Activated T-helper 1 cell treated with Interleukin-2 at 50 U/mL for 16 hours (primary cell): ENCODE measurements at places on chromosomes 5 and 9.

DNA sequence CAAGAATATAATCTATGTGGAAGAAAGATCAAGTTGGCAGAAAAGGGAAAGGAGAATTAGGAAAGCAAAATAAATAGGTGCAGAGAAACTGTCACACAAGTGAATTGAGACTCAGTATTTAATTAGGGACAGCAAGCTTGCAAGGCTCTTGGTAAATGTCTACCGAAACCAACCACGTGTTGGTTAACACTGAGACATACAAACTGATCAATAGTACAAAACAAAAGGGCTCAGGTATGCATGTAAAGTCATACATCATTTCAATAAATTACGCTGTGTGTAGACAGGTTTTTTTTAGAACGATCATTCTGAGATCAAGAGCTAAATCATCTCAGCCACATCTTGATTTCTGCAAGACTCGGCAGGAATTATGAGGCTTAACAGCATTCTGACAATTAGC lies 225.4 kb downstream of the EBF1 start:
- no peak for DNase-seq

DNA sequence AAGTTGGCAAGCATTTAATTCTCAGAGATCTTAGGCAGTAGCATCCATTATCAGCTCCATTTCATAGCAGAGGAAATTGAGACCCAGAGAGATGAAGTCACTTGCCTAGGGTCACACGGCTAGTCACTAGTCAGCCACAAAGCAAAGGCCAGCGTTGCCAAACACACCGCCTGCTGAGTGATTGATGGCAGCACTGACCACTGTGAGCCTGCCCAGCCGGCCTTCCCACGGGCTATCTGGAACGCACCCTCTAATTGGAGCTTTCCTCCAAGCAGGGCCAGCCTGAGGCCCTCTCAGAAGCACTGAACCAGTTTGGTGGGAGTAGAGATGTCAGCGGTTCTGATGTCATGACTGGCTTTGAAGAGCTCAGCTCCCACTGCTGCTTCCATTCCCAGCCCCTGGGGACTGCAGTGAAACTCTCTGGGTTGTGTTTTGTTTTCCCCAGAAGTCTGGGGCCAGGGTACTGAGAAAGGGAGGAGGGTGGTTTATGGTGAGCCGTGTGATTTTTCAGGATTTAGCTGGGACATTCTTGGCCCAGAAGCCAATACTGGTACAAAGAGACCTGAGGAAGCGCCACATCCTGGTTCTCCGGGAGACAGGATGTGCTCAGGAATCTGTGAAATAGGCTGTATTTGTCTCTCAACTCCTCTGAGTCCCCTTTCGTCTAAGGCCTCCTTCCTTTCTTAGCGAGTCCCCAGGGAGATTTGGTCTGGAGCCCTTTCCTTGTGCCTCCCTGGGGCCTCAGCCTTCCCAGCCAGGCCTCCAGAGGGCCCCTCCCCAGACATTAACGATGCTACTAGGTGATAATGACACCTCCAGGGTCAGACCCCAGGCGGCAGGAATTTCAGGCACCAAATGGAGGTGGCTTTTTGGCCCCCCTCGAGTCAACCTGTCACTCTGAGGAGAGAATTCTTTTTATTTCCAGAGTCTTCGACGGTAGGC lies 44.5 kb downstream of the SPRY4 start:
- no peak for DNase-seq

DNA sequence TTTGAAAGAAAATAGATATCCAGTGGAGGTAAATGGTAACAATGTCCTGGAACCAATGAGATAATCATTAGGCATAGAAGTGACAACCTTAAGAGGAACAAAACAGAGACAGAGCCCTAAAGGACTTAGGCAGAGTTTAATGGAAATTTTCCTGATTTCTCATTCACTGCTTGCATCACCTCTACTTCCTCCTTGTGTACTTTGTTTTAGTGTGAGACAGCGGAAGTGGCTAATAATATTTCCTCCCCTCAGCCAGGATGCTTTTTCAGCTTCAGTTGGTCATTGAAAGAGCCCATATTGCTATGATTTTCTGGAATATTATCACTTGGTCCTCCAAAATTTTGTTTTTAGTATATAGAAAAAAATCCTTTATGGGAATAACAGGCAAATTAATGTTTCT lies 153.4 kb upstream of the MPDZ start:
- no peak for DNase-seq

- DNase-seq: no peak
These were observed 218.8 kb downstream of the PRR16 start for GRCh38 chr5:120682851-120683250.

DNA sequence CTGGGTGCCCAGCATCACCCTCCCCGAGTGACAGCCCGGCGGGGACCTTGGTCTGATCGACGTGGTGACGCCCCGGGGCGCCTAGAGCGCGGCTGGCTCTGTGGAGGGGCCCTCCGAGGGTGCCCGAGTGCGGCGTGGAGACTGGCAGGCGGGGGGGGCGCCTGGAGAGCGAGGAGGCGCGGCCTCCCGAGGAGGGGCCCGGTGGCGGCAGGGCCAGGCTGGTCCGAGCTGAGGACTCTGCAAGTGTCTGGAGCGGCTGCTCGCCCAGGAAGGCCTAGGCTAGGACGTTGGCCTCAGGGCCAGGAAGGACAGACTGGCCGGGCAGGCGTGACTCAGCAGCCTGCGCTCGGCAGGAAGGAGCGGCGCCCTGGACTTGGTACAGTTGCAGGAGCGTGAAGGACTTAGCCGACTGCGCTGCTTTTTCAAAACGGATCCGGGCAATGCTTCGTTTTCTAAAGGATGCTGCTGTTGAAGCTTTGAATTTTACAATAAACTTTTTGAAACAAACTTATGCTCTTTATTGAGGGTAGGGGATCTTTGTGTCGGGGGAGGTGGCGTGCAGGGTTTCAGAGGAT lies 1.3 kb downstream of the GADD45G start:
- DNase-seq: no peak

- no peak for DNase-seq
These were observed 92.1 kb upstream of the IER5L start for GRCh38 chr9:129270205-129270604.

DNA sequence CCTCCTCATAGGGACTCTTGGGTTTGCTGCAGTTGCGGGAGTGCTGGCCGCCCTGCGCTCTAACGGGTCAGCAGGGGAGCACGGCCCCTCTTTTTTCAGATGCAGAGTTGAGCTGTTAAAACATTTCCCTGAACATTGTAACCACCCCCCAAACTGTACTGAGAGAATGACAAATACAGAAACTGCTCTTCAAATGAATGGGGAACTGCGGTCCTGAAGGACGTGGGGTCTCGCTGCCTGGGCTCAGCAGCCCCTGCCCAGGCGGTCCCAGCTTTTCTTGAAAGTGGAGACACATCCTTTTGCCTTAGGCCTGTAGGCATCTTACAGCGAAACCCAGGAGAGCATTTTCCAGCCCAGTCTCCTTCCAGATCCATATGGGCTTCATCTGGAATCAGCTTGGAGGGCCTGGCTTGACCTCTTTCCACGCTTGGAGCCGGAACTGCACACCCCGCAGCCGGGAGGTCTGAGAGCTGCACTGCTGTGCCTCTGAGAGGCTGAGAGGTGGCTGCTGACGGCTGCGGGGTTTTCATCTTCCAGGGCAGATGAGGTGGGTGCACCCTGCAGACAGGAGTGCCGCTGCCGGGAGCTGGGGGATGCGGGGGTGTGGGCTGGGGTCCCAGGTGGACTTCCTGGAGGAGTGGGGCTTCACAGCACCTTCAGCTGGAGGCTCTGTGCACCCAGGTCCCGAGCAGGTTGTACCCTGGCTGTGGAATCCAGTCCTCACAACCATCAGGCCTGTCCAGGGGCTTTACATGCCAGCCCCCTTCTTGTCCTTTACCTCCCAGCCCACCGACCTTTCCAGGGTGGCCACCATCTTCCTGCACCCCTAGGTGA lies 1.2 kb upstream of the AGPAT2 start:
- no peak for DNase-seq

DNA sequence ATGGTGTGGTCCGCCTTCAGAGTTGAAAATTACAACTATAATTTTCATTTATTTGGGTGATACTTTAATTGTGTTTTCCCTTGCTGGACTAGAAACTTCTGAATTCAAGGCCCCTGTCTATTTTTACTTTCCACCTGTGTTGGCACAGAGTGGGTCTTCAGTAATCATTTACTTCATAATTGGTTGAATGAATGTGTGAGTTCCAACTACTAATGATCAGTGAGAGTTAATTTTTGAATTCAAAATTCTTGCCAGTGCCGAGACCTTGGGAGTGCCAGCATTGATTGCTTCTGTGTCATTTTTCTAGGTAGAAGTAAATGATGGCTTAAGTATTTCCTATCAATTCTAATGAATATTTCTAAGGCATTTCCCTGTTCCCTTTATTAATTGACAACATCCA lies 61.4 kb downstream of the PARP8 start:
- DNase-seq: no peak

- no peak for DNase-seq
These were observed 41.1 kb upstream of the PLPP6 start for GRCh38 chr9:4620881-4621555.

DNA sequence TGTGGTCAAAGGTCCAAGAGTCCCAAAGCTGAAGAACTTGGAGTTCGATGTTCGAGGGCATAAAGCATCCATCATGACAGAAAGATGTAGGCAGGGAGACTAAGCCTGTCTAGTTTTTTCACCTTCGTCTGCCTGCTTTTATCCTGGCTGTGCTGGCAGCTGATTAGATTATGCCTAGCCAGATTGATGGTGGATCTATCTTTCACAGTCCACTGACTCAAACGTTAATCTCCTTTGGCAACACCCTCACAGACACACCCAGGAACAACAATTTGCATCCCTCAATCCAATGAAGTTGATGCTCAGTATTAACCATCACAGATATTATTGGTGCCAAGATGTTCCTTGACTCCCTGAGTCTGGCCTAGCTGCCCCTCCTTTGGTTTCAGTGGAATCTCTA lies 530.8 kb upstream of the CLINT1 start:
- DNase-seq: no peak

- DNase-seq: no peak
These were observed 10.3 kb downstream of the SMC2 start for GRCh38 chr9:104104360-104104759.

- no peak for DNase-seq
These were observed 429.1 kb downstream of the NR2F1-AS1 start for GRCh38 chr5:93151896-93152295.

DNA sequence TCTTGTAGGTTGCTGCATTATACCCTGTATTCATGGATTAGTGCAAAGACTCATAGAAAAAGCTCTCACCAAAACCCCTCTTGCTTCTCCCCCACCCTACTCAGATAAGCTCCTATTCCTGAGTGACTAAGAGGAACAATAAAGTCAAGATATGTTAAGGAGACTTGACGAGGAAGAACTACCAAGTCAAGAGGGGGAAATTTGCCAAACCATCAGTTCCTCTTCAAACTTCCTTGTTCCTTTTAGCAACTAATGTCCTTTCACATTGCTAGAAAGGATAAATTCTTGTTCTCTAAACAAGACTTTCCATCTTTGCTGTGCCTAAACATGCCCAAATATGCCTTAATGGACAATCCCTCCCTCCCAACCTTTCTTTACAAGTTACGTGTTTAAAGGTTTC lies 27.0 kb downstream of the CNOT8 start:
- no peak for DNase-seq

GRCh38 chr9:34256104-34256503 lies 73.0 kb downstream of the KIF24 start:
- no peak for DNase-seq

- DNase-seq: no peak
These were observed 56.1 kb downstream of the GRIA1 start for GRCh38 chr5:153546566-153546965.

- no peak for DNase-seq
These were observed 733 bp downstream of the COL23A1 start for GRCh38 chr5:178589180-178590140.

DNA sequence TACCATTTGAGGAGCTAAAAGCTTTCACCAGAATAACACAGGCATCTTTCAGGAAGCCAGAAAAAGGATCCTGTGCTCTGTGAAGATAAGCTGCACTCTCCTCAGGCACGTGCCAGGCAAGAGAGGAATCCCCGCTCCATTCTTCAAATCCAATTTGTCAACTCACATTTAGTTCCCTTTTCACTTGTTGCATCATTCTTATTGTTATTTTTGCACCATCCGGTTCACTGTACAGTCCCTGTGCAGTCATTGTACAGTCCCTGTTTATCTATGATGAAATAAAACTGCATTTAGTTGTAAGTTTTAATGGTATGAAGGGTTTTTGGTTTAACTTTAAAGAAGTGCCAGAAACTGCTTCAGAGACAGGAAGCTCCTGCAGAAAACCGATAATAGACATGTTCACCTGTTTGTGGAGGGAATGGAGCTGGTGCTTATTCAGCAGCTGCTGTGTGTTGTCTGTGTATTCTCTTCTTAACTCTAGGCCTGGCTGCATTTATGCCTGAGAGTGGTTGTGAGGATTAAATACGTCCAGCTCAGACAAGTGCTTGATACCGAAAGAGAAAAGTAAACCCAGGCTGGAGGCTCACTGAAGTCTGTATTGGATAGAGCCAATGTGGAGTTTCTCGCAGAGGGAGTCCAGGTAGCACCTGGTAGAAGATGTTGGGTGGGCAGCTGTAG lies 22.4 kb downstream of the IFNW1 start:
- no peak for DNase-seq

DNA sequence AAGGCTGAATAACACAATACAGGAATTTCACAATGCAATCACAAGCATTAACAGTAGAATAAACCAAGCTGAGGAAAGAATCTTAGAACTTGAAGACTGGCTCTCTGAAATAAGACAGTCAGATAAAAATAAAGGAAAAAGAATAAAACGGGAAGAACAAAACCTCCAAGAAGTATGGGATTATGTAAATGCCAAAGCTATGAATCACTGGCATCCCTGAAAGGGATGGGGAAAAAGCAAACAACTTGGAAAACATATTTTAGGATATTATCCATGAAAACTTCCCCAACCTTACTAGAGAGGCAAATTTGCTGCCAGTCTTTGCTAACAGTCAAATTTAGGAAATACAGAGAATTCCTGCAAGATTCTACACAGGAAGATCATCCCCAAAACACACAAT lies 157.9 kb downstream of the ALDH1A1 start:
- no peak for DNase-seq

GRCh38 chr9:36092509-36093215 lies 43.9 kb upstream of the GLIPR2 start:
- DNase-seq: no peak

DNA sequence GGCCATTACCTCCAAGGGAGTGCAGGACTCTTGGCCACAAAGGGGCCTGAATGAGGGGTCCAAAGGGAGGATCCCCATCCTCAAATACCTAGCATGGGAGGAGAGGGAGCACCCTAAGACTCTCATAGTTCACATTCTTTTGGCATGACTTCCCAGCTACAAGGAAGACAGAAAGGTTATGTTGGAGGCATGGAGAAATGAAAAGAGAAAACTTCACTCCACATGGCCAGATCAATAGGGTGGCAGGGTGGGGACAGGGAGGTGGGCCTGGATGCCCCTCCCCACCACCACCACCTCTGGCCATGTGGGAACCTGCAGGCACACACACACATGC lies 97.6 kb downstream of the PAX5 start:
- DNase-seq: no peak
